GM23248 (cell line): ENCODE measurements at places on chromosomes 5 and 9.

- no peaks in the 10 kb centered on the region for H3K27me3 ChIP-seq
- DNase-seq, result no peak
- H3K36me3 ChIP-seq, result no peaks in the 10 kb centered on the region
- no peak overlapping the region for H3K4me3 ChIP-seq
These were observed 58.6 kb downstream of the PRKACG start for GRCh38 chr9:68955330-68955729.

GRCh38 chr5:69276422-69277174 lies 41.9 kb downstream of the CDK7 start:
- H3K4me3 ChIP-seq, result no peak overlapping the region
- no peaks in the 10 kb centered on the region for H3K27me3 ChIP-seq
- H3K36me3 ChIP-seq, result peaks cover 31% of the 10 kb centered on the region
- peaks cover 14% of the 10 kb centered on the region for H3K4me1 ChIP-seq

DNA sequence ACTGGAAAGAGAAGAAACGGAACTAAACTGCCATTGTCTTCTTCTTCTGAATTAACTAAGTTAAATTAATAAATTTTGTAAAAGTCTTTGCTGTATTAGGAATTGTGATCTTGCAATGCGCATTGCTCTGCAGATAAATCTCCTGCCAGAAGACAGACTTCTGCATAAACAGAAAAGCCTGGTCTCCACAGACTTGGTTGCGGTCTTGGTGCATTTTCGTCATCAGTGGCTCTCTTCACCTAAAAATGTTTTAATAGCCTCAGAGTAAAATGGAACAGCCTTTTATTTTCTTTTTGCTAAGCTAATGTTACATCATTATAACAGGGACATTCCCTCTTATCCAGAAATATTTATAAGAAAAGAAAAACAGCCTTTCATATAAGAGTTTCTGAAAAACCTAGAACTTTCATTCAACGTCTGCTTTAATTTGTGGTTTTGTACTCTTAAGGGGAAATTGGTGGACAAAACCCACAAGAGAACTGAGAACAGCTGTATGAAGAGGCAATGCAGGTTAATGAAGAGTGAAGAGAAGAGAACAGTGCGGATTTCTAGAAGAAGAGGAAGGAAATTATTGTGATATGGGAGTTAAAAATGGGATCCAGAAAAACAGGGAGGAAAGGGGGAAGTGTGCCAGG lies 10.1 kb downstream of the IFNA5 start:
- no peak overlapping the region for H3K4me3 ChIP-seq
- H3K27ac ChIP-seq, result no peak overlapping the region
- no peaks in the 10 kb centered on the region for H3K4me1 ChIP-seq
- no peaks in the 10 kb centered on the region for H3K36me3 ChIP-seq
- peaks cover 22% of the 10 kb centered on the region; the same call in 1 of the 2 replicates for H3K27me3 ChIP-seq

DNA sequence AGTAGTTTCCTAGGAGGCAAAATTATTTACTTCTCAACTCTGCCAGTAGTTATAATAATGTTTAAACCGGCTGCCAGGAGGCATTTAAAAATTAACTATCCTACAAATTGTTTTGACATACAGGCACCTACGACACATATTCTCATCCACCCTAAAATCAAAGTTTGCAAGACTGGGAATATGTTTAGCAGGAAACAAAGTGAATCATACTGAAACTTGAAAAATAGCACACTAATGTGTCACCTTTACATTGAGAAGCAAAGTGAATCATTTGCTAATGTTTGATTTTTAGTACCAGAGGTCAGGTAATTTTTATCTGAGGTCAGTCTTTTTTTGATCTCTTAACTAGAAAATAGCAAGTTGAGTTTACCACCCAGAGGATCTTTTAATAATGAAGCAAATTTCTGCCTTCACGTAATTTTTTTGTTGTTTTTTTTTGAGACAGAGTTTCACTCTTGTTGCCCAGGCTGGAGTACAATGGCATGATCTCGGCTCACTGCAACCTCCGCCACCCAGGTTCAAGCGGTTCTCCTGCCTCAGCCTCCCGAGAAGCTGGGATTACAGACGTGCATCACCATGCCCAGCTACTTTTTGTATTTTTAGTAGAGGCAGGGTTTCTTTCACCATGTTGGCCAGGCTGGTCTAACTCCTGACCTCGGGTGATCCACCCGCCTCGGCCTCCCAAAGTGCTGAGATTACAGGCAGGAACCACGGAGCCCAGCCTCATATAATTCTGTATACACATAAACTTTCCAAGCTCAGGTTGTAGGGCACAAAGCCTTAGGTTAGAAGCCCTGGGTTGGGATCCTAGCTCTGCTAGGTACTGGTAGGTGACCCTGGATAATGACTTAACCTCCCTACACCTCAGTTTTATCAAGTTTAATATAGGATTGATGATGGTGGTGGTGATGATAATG lies 124.3 kb downstream of the UGCG start:
- H3K27me3 ChIP-seq, result no peaks in the 10 kb centered on the region
- peak overlapping the region; percentile 86 for H3K27ac ChIP-seq
- peak; percentile 89 for DNase-seq
- H3K4me3 ChIP-seq, result no peak overlapping the region

- H3K27ac ChIP-seq, result no peak overlapping the region
- no peaks in the 10 kb centered on the region for H3K36me3 ChIP-seq
- H3K4me1 ChIP-seq, result no peaks in the 10 kb centered on the region
- 0 out of 2 replicates have a peak, but pooled peaks cover 7% of the 10 kb centered on the region for H3K27me3 ChIP-seq
- DNase-seq, result no peak
These were observed 65.6 kb downstream of the GNA14 start for GRCh38 chr9:77582525-77582924.

DNA sequence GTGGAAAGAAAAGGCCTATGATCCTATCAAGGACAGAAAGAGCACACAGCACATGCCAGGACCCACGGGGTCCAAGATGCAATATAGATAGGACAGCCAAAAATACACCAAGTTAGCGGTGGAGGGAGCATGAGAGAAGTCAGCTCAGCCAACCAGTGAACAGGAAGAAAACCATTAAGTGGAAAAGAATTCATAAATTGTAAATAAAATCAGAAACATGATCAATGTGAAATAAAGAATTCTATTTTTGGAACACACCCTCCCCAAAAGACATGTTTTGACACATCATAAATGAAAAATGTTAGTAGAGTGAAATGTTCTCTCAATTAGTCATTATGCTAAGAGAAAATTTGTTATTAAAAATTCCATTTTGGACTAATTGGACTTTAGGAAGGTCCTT lies 35.6 kb downstream of the ATPSCKMT start:
- no peaks in the 10 kb centered on the region for H3K27me3 ChIP-seq
- H3K4me3 ChIP-seq, result no peak overlapping the region
- no peak for DNase-seq
- H3K36me3 ChIP-seq, result no peaks in the 10 kb centered on the region
- H3K4me1 ChIP-seq, result no peaks in the 10 kb centered on the region
- no peak overlapping the region for H3K27ac ChIP-seq

DNA sequence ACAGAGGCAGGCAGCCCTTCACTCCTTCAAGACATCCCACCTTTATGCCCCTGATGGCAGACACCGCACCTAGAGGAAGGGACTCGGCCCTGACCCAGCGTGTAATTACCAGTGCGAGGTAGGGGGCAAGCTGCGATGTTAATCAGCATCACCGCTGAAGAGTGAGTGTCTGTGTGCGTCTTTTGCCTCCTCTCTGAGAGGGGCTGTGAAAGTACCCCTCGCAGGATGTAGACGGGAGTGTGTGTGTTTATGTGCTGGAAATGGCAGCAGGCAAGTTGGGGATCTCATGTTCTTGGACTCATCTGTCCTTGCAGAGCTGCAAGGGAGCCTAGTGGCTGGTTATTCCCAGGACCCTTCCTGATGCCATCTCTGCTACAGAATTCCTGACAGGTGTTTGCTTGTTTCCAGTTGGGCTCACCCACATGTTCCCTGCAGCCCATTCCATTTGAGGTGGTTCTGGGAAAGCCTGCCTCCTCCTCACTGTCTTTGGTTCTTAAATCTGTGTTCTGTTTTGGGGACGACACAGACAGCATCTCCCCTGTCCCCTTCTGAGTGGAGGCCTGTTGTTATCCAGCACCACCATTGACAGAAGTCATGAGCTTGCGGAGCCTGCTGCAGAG lies 70.5 kb downstream of the ZNF618 start:
- H3K4me1 ChIP-seq, result 0 out of 2 replicates have a peak, but pooled peaks cover 2% of the 10 kb centered on the region
- no peaks in the 10 kb centered on the region for H3K27me3 ChIP-seq
- DNase-seq, result no peak
- H3K27ac ChIP-seq, result no peak overlapping the region
- no peak overlapping the region for H3K4me3 ChIP-seq
- H3K36me3 ChIP-seq, result no peaks in the 10 kb centered on the region
